ENCODE measurements at places on chromosomes 4 and X.

DNA sequence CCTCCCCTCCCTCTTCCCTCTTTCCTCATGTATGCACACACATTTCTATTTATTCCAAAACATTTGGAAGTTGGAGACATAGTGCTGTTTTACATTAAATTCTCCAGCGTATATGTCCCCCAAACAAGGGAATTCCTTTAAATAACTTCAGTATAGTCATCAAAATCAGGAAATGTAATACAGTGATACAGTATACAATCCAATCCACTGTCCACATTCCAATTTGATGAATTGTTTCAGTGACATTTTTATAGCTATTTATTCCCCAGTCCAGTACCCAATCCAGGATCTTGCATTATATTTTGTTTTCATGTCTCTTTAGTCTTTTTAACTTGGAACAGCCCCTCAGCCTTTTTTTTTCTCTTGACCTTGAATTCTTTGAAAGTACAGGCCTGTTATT is 233.0 kb downstream of the DKK2 start:
- no peak for DNase-seq

DNA sequence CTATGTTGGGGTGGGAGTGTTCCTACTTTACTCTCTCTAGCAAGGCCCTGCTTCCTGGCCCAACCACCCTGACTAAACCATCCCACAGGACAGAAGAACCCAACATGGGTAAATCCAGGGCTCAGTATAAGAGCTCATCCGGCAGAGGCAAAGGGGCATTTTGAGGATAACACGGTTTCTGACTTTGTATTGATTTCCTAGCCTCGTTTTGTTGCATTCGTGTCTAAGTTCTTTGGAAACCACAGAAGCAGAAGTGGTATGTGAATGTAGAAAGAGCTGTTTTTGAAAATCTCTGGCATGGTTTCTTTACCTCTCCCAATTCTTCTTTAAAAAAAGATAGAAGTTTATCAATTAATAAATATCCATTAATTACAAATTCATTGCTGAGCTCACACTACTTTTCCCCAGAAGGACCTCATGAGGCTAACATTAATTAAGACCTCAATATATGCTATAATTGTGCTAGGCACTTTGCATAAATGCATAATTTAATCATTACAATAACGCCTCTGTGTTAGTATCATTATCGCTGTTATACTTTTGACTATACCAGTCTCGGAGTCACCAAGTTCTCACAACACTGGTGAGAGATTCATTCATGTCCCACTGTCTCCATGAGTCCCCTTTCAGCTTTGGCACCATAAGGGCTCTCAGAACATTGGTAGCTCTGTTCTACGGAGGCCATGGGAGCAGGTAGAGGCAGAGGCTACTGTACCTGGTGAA is 5.8 kb upstream of the CLNK start:
- no peak for DNase-seq

- no peak for DNase-seq
Measured at GRCh38 chrX:66046612-66047235, 6.8 kb upstream of the VSIG4 start.

- DNase-seq = no peak
Measured at GRCh38 chr4:151888367-151888866, 127.6 kb upstream of the GATB start.

- peak; percentile 1 for DNase-seq
Measured at GRCh38 chrX:31847773-31848172, 775.9 kb upstream of the FTHL17 start.

- no peak for DNase-seq
Measured at GRCh38 chrX:21174439-21174838, 199.8 kb upstream of the CNKSR2 start.

DNA sequence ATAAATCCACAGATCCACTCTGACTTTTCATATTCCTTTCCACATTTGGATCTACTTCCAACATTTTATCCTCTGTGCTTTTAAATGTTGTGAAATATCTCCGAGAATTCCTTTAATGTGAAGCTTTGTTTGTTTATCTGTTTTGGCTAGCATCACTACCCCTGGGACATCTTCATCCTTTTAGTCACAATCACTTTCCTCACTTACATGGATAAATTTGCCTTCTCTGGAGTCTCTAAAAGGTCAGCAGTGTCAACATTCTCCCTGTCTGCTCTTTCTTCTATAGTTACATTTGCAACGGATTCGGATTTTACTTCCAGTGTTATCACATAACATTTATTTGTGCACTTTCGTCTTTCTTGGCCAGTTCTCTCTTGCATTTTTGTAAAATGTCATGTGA is 34.2 kb upstream of the LRAT start:
- DNase-seq = no peak

DNA sequence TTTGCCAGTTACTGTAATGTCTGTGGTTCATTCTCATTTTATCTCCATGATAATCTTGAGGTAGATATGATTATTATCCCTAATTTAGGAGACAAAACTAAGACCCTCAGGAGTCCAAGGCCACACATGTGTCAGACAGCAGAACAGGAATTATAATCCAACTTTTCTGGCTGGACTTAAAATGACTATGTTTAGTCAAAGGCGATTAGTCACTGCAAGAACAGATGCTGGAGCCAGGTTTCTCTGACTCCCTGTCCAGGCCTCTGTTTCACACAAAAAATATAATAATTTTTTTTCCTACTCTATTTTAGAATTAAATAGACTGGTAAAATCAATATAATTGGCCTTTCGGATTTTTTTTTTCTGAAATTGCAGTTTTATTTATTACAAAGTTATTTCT is 56.7 kb upstream of the TMEM131L start:
- DNase-seq = no peak

DNA sequence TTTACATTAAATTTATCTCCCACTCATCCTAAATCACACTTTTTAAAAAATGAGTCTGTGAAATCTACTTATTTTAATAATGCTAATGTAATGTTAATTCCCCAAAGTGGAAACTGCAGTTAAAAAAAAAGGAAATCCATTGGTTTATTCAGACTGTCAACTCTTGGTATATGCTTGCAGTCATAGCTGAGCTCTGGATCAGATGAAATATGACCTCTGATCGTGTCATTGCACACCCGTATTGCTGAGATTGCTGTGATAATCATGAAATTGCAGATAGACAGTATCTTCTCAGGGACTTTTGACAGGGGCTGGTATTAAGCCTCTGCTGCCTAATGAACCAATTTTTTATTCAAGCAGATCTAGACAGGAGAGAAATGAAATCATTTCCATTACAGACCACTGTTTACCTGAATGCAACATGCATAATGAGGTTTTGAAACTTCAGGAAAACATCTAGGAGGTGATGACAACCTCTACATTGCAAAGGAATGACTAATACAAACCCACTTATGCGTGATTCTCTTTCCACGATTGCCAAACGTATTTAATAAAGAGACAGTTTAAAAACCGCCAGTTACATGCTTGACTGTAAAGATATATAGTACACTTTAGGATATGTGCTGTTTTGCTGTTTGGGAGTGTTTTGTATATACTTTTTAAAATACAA is 138.3 kb upstream of the PUDP start:
- no peak for DNase-seq

DNA sequence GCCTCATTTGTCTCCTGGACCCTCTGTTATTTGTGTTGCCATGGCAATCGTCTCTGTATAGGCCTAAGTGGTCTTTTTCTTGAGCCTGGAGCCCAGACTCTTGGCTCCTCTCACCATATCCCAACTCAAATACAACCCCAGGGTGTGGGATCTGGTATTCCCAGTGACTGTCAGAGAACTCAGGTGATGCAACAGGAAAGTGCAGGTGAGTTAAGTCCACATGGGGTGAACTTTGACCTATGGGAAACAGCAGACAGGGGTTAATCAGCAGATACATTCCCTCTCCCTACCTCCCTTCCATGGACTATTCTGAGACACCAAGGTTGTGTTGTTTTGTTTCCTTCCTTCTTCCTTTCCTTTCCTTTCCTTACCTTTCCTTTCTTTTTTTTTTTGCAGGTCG is 130.9 kb upstream of the RPS6KA3 start:
- no peak for DNase-seq

DNA sequence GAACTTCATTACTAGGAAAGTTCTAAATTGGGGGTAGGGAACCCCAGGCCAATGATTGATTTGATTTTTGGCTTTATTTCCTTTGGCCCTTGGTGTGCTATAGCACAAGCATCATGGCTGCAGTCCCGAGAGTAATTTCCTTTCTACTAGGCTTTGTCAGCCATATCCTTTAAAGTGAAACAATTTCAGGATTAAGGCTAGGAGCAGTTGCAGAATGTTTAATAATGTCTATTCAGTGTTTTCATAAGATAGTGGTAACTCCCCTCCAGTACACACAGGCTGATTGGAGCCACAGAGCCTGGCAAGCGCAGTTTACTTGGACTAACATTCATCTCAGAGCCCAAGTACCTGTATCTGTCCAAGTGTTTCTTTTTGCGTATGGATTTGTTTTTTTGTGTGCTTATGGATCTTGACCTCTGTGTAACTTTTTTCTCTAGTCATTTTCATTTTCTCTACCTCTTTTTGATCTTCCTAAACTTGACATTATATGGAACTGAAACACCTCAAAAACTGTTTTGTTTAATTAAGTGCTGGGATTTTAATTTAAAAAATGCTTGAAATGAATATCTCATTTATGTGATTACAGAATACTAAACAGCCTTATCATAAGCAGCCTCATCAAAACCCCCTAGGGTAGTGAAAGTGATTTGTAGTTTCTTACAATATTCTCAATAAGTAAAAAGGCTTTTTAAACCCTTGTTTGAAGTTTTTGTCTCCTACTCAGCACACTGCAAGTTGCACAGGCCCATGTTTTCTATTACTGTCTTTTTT is 7.5 kb downstream of the STIM2 start:
- DNase-seq = no peak

GRCh38 chr4:37767546-37767945 is 58.9 kb upstream of the PGM2 start:
- peak; percentile 66 for DNase-seq

DNA sequence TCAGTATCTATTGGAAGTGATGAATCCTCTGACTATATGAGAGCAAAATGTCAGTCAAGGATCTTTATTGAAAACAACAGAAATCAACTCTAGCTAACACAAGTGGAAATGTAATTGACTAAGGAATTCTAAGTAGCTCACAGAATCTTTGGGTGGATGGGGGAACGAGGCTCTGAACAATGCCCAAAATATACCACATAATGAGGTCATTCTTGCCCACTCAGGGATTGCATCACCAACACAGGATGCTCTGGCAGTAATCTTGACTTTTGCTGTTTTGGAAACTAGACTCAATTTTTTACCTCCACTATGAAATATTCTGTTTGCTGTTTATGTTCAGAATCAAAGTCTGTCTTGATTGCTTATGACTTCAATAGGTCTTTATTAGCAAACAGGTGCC is 127.4 kb upstream of the UNC5C start:
- no peak for DNase-seq

DNA sequence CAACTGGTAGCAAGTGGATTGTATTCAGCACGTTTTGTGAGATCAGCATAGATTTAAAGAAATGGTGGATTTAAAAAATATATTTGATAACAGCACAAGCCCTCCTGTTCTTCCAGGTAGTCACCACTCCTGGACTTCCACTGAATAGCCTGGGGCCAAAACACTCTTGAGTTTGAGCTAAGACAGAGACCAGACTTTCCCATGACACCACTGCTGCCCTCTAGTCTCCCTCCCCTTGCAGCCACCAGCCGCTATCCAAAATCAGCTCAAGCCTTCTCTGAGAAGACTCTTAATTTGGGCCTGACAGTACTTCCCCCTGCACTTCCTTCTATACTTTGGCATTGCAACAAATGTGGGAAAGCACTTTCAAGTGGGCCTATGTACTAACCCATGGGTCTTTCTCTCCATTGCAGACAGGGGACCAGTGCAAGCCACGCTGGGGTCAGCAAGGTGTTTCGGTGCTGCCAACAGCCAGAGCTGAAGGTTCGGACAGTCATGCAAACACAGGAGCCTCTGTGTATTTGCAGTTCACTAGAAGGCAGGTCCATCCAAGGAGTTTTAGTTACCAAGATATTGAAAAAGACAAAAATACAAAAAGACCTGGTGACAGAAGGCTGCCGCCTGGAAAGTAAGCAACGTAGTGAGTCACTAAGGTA is 40.5 kb upstream of the KLHL13 start:
- no peak for DNase-seq

DNA sequence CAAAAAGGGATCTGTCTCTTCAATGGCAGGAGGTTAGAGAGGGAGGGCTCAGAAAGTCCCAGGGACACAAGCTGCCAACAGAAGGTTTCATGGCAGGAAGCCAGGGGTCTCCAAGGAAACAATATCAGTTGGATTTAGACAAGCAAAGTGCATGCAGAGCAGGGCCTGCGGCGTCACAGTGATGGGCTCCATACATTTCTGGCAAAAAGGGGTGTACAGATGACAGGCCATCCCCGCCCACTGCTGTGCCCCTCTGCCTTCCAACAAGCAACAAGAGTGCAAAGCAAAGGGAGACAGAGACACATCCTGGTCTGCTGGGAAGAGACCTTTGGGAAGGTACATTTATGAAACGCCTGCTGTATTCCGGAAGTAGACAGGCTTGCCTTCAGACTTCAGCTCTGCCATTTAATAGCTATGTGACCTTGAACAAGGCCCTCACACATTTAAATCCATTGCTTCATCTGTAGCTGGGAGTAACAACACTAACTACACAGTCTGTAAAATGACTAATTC is 121.2 kb downstream of the AFAP1 start:
- DNase-seq = peak; percentile 47

DNA sequence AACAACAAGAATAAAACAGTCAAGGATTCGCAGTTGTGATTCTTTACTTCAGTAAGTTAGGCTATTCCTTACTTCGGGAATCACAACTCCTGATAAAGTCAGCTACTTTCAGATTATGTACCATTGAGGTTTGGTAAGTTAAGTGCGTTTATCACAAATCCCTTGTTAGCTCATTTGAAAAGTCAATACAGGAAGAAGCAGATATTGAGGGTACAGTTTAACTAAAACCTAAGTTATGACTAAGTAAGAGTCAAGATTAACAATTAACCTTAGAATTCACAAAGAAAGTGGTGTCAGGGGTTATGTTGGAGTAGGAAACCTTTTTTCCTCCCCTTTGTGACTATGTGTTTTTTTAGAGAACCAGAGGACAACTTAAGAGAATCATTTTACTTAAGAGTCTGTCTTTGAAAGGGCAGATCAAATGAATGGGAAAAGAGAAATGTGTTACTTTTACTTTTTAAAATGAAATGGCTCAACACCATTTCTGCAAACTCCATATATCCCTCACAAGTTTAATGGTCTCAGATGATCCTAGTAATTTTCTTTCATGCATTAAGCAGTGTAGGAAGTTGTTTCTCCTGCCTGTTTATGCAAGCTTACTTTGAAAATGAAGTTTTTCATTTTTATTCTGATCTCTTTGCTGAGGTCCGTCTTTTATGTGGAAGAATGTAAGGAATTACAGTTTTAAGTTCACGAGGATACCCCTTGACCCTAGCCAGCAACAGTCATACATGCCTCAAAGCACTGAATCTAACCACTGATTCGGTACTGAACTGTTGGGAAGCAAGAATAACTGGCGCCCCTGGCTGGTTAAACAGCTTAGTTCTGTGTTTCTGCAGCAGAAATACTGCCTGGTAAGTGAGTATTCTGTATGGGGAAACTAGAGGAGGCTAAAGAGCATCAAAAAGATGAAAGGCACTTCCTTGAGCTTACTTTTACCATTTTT is 211.7 kb downstream of the SLC4A4 start:
- no peak for DNase-seq
